ENCODE measurements at places on chromosomes 7 and 10. TPM values are rescaled to one million over a fixed set of nuclear protein-coding genes. Genes with fewer than 3 reads are reported as not detected.

DNA sequence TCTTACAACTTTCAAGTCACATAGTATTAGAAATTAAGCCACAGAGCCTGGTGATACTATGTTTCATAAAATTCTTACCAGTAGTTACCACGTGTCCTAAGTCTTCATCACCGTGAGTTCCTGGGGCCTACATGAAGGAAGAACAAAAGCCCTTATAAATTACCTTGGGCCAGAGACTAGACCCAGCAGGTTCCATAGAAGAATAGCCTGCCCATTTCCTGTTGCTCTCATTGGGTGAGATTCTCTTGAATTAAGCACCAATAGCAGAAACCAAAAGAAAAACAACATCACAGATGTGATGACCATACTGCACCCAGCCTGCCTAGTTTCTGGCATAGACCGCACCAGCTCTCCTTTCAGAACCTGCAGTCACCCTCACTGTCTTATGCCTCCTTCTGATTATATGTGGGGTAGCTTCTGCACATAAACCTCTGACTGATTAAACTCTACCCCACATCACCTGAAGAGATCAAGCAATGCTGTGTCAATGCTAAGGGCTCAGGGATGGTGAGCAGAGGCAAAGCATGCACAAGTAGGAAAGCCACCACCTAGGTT, 18.0 kb upstream of the SEM1 start:
- DNase-seq: no peak

DNA sequence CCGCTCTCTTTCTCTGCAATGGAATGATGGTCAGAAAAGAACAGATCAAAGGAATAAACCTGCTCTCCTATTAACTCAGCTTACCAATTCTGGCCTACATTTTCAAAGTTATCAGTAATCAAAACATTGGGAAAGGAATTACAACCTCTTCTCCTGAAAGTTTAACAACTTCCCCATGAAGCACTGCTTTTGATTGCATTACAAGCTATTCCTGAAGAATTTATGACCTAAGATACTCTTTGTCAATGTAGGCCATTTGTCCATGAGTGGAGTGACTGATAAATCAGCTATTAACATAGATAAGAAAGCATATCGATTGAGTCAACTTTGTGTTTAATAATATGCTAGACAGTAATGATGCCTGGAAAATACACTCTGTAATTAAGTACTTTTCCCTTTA, 271.7 kb upstream of the C7orf33 start:
- DNase-seq: no peak

DNA sequence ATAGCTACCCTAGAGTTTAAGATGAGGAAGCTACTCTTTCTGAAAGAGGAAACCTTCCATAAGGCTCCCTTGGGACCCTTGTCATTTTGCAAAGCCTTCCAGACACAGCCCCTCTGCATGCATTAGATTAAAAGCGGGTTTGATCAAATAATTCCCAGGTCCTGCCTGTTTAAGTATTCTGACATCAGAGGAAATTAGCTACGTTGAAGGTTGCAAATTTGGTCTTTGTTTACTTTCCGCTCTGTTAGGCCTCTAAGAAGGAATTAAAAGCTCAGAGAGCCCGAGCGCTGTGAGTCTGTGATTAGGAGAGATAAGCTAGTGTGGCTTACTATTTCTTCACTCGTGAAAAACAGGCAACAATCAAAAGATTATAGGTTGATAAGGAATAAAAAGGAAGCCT, 1.4 kb upstream of the THSD7A start:
- DNase-seq: no peak

- no peak for DNase-seq
Measured at GRCh38 chr7:17313194-17313593, 14.7 kb downstream of the AHR start.

DNA sequence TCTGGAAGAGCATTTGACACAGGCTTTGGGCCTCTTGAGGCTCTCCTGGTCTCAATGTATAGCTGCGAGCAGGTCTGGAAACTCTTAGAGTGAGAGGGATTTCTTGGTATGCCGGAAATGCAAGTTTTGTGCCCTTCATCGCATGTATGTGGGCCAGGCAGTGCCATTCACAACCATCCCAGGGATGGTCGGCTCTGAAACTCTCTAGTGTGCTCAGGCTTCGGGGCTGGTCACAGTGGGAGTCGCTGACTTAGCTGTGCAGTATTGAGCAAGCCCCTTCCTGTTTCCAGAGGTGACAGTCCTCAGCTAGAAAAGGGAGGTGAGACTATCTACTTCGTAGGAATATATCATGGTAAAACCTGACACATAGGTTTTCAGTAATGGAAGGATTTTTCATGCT, 2.0 kb upstream of the AOAH start:
- DNase-seq: no peak

DNA sequence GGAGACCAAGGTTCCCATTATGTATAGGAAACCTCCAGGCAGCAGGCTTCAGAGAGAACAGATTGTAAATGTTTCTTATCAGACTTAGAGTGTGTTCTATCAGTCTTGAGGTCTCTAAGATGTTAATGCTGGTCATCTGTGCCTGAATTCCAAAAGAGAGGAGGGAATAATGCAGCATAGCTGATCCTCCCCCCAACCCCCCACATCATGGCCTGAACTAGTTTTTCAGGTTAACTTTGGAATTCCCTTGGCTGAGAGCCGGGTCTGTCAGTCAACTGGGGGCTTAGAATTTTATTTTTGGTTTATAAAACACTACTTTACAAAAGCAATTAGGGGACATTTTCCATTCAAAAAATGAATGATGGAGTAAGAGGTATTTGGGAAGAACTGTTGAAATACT, 184.3 kb downstream of the NEBL start:
- no peak for DNase-seq

- no peak for DNase-seq
Measured at GRCh38 chr10:97701438-97702069, 12.0 kb upstream of the MARVELD1 start.

DNA sequence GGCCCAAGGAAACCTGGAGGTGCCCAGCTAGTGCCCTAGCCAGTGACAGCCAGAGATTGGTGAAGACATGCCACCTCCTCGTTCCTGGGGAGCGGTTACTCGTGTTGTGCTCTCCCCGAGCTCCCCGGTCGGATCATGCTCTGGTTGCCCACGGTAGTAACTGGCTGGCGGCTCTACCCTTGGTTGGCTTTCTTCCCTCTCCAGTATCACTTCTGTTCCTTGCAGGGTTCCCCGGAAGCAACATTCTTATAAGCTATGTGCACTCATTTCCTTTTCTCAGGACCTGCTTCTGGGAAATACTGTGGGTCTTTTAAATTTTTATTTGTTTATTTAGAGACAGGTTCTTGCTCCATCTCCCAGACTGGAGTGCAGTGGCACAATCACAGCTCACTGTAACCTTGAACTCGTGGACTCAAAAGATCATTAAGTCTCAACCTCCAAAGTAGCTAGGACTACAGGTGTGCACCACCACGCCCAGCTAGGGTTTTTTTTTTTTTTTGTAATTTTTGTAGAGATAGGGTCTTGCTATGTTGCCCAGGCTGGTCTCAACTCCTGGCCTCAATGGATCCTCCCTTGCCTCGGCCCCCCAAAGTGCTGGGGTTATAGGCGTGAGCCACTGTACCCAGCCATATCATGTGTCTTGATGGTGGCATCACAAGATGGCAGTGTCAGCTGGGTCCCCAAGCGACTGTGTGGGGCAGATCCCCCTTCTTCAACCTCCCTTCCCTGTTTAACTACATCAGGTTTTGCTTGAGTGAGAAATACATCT, 6.9 kb upstream of the CALHM1 start:
- no peak for DNase-seq

Gene SLF2
- 37.8 TPM for total RNA-seq

Gene RBM20
- total RNA-seq: 1.9 TPM

Gene FKBP6
- total RNA-seq: not detected

Gene CPA2
- total RNA-seq: 0.88 TPM

Gene SPDYE9
- total RNA-seq: not detected

Gene LIPK
- total RNA-seq: not detected

Gene MCM10
- total RNA-seq: 7.6 TPM
